ENCODE measurements at places on chromosomes 5 and 9. TPM values are rescaled to one million over a fixed set of nuclear protein-coding genes. Genes with fewer than 3 reads are reported as not detected.

- H3K4me3 ChIP-seq = no peak overlapping the region
- no peaks in the 10 kb centered on the region for H3K27me3 ChIP-seq
- H3K27ac ChIP-seq = no peak overlapping the region
- H3K4me1 ChIP-seq = no peaks in the 10 kb centered on the region
- no peaks in the 10 kb centered on the region for H3K36me3 ChIP-seq
- DNase-seq = no peak
Observed at GRCh38 chr9:70069704-70070103, 26.1 kb downstream of the MAMDC2 start.

GRCh38 chr9:114674798-114675540 is 7.0 kb downstream of the TEX48 start:
- DNase-seq = peak; percentile 51
- H3K36me3 ChIP-seq = no peaks in the 10 kb centered on the region
- no peak overlapping the region for H3K4me3 ChIP-seq
- no peaks in the 10 kb centered on the region for H3K27me3 ChIP-seq
- H3K27ac ChIP-seq = no peak overlapping the region
- peaks cover 2% of the 10 kb centered on the region for H3K4me1 ChIP-seq

DNA sequence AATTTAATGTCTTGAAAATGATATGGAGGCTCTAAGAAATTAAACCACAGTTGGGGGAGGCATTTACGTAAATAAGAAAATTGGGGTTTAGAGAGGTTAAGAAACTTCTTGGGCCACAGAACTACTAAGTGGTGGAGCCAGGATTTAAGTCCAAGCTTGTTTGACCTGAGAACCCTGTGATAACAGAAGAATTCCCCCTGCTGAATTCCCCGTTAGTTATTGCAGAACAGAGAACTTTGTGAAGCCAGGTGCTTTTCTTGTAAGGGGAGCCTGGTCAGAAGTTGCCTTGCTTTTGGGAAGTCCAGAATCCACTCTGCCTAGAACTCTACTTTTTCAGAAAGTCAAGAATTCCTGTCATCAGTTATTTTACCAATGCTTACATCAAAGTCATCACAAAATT is 309.3 kb upstream of the SEMA6A start:
- H3K4me3 ChIP-seq = no peak overlapping the region
- no peaks in the 10 kb centered on the region for H3K27me3 ChIP-seq
- no peaks in the 10 kb centered on the region for H3K36me3 ChIP-seq
- DNase-seq = no peak
- H3K27ac ChIP-seq = no peak overlapping the region
- no peaks in the 10 kb centered on the region for H3K4me1 ChIP-seq

DNA sequence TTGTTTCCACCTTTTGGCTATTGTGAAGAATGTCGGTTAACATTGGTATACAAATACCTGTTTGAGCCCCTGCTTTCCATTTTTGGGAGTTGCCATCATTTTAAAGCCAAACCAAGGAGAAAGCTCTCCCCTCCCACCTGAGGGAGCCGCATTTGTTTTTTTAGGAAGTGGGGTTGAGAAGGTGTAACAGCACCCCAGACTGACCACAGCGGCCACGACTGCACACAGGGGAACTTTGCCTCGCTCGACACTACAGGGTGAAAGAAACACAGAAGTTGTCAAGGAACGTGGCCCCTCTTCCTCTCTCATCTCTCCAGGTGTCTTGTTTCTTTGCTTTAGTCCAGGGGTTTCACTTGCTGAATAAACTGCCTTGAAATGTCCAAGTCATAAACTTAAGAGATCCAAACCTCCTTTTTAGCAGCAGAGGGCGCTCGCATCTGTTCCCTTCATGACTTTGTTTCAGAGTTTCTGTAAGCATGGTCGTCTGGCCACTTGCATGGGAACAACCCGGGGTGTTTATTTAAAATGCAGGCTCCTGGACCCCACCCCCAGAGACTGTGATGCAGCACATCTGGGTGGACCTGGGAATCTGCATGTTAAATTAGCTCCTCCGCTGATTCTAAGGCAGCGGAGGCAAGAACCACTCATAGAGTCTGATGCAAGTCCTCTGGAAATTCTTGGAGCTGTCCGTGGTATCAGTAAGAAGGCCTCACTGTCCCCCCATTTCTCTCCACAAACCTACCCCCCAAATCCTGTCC is 2.1 kb upstream of the TTLL11 start:
- H3K36me3 ChIP-seq = no peaks in the 10 kb centered on the region
- DNase-seq = peak; percentile 74
- H3K27ac ChIP-seq = no peak overlapping the region
- H3K4me1 ChIP-seq = peaks cover 9% of the 10 kb centered on the region
- H3K4me3 ChIP-seq = no peak overlapping the region
- peaks cover 9% of the 10 kb centered on the region for H3K27me3 ChIP-seq

DNA sequence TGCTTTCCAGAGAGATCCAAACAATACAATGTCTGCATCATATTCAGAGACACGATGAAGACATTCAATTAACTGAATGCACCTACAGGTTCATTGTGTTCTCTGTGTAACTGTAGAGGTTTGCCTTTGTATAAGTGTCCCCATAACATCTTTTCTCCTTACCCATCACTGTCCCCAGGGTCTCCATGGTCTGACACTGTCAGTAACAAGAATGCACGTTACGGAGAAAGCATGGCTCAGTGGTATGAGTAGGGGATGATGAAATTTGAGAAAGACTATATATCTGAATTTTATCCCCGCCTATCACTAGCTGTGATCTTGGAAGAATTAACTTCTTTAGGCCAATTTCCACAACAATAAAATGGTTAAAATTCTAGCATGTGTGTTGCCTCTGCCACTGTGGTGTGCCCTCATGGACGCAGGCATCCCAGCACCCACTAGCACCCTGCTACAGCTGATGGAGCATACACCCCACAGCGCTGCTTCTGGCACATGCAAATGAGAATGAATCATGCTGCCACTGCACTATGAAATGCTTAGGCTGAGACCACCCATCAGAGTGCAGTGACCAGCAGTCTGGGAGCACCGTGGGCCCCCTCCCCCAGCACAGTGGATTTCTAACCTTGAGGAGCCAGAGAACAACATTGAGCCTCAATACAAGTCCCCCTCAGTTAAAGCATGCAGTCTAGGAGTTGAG is 54.3 kb downstream of the RGMB start:
- H3K36me3 ChIP-seq = no peaks in the 10 kb centered on the region
- DNase-seq = no peak
- no peak overlapping the region for H3K27ac ChIP-seq
- H3K4me1 ChIP-seq = no peaks in the 10 kb centered on the region
- no peaks in the 10 kb centered on the region for H3K27me3 ChIP-seq
- H3K4me3 ChIP-seq = no peak overlapping the region

- H3K4me1 ChIP-seq = no peaks in the 10 kb centered on the region
- no peak overlapping the region for H3K4me3 ChIP-seq
- no peaks in the 10 kb centered on the region for H3K36me3 ChIP-seq
- no peak for DNase-seq
Observed at GRCh38 chr5:107275333-107275732, 395.4 kb downstream of the EFNA5 start.

GRCh38 chr9:127779136-127779981 is 893 bp upstream of the SH2D3C start:
- no peak overlapping the region for H3K4me3 ChIP-seq
- no peak for DNase-seq
- no peaks in the 10 kb centered on the region for H3K4me1 ChIP-seq

- no peaks in the 10 kb centered on the region for H3K36me3 ChIP-seq
- H3K4me1 ChIP-seq = peaks cover 2% of the 10 kb centered on the region
- DNase-seq = no peak
- no peaks in the 10 kb centered on the region for H3K27me3 ChIP-seq
Observed at GRCh38 chr5:75043633-75044264, 8.6 kb downstream of the GCNT4 start.

DNA sequence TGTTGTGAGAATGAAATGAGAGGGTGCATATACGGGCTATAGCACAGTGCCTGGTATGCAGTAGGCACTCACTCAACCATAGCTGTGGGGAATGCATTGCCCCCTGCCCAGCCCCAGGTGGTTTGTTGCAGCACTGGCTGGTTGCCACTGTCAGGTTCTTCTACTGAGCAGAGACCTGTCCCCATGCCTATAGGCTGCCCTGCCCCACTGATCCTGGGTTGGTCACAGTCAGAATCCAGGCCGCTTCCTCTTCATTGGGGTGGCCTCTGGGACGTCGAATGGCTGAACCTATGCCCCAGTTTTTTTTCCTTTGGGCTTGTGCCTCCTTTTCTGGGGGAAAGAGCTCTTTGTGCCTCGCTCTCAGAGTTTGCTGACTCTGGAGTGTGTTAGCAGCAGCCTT is 74.6 kb downstream of the RGS3 start:
- H3K4me1 ChIP-seq = peaks cover 8% of the 10 kb centered on the region
- H3K27me3 ChIP-seq = no peaks in the 10 kb centered on the region
- H3K4me3 ChIP-seq = no peak overlapping the region
- peaks cover 2% of the 10 kb centered on the region for H3K36me3 ChIP-seq

DNA sequence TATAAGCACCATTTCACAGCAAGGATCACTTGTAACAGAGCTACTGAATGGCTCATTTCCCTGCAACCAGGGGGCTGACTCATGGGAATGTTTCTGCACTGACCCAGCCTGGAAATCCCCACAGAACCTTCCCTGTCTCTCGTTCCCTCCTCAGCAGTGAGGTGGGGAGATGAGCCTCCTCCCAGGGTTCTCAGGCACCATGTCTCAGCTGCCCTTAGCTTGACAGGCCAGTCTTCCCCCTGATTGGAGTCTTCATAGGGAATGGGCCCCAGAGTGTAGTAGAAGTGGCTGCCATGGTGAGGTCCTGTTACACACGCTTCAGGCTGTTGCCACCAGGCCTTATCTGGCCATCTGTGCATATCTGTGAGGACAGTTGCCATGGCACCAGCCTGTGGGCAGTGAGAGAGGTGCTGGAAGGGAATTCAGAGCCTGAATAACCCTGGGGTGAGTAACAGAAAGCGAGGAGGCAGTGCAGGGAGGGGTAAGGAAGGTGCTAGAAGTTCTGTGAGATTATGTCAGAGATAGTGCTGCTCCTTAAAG is 324.4 kb downstream of the ENC1 start:
- no peaks in the 10 kb centered on the region for H3K27me3 ChIP-seq
- H3K4me3 ChIP-seq = no peak overlapping the region
- DNase-seq = peak; percentile 99
- H3K36me3 ChIP-seq = no peaks in the 10 kb centered on the region

The LMBRD2 gene
- total RNA-seq = 19.8 TPM

The PCDH1 gene
- total RNA-seq = 2.3 TPM
